ENCODE measurements at places on chromosomes 4 and X. TPM values are rescaled to one million over a fixed set of nuclear protein-coding genes. Genes with fewer than 3 reads are reported as not detected.

The HS3ST1 gene
- 2.5 TPM for total RNA-seq

The ZAR1 gene
- total RNA-seq = not detected

The PAGE5 gene
- not detected for total RNA-seq

The SPANXN4 gene
- total RNA-seq = not detected

The FAM9C gene
- not detected for total RNA-seq

The KLHL4 gene
- total RNA-seq = 5.0 TPM

The ZFP42 gene
- total RNA-seq = not detected

Measured in fibroblast of the aortic adventitia (primary cell).